ENCODE measurements at places on chromosomes 4 and X.

DNA sequence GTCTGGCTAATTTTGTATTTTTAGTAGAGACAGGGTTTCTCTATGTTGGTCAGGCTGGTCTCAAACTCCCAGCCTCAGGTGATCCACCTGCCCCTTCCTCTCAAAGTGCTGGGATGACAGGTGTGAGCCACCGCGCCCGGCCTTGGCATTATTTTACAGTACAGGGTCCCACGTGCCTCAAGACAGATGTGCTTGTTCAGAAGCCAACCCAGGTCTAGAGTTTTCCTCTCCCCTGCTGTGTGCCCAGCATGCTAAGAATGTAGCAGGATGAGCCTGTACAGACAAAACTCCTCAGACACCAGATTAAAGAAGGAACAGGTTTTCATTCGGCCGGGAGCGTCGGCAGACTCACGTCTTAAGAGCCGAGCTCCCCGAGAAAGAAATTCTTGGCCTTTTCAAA is 42.2 kb downstream of the CRLF2 start:
- DNase-seq, result no peak

GRCh38 chr4:85717351-85717750 is 242.4 kb downstream of the ARHGAP24 start:
- no peak for DNase-seq

DNA sequence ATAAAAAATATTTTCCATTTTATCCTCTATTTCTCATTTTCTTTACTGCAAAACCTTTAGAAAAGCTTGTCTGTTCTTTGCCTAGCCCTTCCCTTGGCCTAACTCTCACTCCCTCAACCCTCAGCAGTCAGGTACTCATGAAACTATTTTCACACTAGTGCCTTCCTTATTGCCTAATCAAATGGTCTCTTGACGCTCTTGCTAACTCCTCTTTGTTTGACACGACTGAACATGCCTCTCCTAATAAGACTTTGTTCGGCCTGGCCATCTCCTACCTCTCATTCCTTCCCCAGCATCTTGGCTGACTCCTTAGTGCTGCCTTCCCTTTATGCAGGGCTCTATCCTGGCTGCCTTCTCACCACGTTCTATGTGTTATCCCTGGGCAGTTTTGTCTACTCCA is 11.1 kb upstream of the LRAT start:
- no peak for DNase-seq

DNA sequence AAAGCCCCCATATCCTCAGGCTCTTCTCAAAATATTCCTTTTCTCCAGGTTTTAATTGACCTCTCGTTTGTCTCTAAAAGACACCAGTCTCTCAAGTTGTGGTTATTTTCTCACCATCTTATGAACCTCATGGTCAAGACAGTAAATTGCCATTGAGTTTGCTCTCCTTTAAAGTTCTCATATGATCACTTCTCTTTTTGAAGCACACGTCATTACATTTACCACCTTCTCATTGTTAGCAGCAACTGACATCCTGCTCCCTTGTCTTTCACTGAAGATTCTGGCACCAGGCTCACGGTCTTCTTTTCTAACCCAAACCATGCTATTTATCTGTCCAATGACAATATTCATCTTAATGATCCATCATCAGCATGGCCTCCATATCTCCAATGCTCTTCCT is 324.2 kb downstream of the TMA16 start:
- DNase-seq, result no peak

GRCh38 chrX:6024204-6024603 is 204.5 kb downstream of the NLGN4X start:
- DNase-seq, result no peak

DNA sequence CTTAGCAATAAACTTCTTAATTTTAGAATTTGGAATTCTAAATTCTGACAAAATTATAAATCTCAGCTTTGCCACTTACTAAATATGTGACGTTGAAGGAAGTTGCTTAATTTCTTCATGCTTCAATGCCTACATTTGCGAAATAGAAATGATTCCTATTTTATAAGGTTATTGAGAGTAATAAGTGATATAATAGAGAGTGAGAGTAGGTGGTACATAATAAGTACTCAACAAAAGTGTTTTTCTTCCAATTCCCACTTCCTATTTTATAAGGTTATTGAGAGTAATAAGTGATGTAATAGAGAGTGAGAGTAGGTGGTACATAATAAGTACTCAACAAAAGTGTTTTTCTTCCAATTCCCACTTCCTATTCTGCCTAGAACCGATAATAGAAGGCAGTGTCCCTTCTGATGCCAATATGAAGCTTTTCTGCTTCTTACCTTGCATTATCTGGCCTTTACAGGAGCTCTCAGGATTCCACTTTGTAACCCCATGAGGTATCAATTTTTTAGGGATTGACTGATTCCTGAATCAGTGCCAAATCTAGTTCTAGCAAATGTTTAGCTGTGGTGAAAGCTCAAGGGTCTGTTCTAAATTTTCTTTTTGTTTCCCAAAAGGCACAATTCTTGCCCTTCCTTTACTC is 31.4 kb downstream of the VSIG4 start:
- no peak for DNase-seq

GRCh38 chr4:148420397-148420796 is 21.8 kb downstream of the NR3C2 start:
- no peak for DNase-seq

DNA sequence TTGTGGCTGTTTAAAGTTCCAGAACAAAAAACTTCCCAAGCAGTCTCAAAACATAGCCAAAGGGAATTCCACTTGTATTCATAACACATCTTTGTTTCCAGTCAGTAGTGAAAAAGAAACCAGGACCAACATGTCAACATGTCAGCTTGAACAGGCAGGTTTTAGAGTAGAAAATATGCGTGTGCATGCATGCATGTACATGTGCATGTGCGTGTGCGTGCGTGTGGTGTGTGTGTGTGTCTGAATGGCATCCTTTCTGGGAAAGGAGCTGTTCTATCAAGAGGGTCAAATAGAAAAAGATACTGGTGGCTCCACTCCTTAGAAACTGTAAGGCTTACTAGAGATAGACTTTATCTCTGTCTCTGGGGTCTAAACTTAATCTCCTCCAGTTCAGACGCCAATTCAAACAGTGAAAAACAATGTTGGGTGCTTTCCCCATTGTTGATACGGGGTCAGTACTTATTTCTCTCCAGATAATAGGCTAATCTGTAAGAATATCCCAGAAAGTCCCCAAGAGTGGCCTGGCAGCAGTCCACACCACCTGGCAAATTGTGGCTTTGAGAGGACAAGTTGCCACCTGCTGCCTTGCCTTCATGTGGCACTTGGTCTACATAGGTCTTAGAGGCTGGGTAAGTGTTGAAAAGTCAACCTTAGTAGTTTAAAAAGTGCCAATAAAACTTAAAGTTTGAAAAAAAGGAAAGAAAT is 110.4 kb downstream of the SCD5 start:
- no peak for DNase-seq

GRCh38 chr4:154781126-154781982 is at the start of gene RBM46:
Gene RBM46 (plus strand): TSS chr4:154781272. CDS start chr4:154796753, 15,481 bp downstream.
- DNase-seq, result no peak

GRCh38 chr4:140293979-140294378 is 79.5 kb upstream of the SCOC start:
- no peak for DNase-seq

DNA sequence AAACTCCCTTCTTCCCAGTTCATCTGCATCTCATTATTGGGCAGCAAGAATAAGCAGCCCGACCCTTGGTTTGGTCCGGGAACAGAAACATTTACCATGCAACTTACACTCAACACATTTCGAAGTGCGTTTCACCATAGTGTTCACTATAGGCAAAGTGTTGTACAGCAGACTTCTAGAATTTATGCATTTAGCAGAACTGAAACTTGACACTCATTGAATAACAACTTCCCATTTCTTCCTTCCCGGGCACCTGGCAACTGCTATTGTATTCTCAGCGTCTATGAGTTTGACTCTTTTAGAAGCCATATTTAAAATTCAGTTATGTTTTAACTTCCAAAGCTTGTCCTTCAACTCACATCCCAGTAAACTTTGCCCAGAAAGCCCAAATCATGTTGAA is 840.6 kb downstream of the NLGN4X start:
- DNase-seq, result no peak

DNA sequence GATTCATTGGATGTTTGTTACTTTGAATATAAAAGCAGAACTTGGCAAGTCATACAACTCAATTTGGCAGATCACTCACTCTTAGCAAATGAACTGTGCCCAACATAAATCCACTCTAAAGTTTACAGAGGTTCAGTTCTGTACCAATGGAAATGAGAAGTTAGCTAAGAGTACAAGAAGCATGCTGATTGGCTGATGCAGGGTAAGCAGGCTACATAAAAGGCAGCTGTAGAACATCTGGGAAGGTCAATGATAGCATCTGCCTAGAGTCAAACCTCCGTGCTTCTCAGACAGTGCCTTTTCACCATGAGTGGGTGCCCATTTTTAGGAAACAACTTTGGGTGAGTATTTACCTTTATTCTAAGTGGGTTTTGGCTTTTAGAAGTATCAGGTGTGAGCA is at the start of gene TDO2:
TDO2 (plus strand) TSS at position 244 of the 400 bp plus-strand sequence; CDS start at position 307, 63 bp downstream.
- DNase-seq, result no peak

DNA sequence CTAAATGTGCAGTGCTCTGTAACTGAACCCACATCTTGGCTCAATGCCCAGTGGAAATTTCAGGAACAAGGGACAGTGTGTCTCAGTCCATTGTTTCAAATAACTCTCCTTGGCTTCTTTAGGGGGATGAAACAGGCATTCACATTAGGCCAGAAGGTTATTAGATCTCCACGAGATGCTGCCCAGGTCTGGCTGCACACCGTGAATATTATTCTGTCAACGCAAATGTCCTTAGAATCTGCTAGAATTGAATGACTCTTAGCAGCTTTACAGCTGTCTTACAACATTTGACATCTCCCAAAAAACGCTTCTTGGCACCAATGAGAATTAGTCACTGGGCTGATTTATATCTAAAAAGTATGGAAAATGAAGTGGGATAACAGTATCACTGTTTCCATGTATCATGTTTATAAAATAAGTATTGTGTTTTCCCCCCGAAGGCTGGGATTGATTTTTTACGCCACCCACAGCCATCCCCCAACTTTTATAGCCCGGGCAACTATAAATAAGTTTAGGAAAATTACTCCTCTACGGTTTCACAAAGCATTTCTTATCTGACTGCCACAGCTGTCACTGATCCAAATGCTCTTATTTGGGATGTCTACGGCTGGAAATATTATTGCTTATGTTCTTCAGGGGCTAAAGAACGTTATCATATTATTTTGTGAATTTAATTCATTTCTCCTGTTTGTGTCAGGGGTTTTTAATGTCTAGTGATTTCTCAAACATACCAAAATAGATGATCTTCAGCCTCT is 559.7 kb upstream of the FAT1 start:
- no peak for DNase-seq

DNA sequence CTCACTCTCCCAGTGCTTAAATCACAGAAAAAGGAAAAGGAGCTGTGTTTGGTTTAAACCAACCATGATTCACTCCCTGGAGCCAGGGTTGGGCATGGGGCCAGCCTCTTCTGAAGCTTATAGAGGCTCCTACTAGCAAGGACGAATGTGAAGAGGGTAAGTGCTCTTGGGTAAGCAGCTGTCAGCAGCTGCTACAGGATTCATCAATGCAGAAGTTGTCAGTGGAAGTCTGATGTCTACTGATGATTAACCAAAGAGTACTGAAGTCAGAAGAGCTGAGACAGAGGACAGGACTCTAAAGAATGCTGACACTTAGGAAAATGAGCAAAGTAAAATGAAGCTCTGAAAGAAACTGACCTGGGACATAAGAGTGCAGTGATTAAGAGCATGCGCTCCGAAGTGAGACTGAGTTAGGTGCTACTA is 32.7 kb upstream of the JADE1 start:
- DNase-seq, result no peak

DNA sequence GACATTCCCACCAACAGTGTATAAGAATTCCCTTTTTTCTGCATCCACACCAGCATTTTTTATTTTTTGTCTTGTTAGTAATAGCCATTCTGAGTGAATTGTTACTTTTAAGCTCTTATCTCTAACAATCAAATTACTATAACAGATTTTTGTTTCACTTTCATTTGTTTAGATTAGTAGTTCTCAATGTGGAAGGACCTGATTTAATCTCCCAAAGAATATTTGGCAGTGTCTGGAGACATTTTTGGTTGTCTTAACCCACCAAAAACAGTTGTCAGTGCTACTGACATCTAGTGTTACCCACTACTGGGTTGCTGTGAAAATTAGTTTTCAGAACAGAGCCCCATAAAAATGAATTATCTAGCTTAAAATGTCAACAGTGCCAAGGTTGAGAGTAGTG is 37.9 kb downstream of the RUFY3 start:
- DNase-seq, result no peak

DNA sequence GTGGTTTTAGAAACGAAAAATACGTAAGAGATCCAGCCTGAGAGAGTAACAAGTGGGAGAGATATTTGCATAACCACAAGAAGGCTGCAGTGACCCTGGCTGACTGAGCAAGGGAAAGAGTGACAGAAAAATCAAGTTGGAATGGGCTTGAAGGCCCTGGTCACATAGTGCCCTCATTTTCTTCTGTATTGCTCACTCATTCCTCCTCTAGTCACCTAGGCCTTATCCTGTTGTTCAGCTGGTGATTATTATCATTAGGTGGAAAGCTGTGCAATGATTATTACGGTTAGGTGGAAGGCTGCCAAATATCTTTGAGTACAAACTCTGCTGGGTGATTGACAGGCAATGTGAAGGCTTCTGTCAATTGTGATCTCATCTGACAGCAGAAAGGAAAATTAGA is 2384.1 kb downstream of the PCDH7 start:
- no peak for DNase-seq

- DNase-seq, result no peak
Measured at GRCh38 chr4:128635141-128635954, 174.2 kb upstream of the JADE1 start.

DNA sequence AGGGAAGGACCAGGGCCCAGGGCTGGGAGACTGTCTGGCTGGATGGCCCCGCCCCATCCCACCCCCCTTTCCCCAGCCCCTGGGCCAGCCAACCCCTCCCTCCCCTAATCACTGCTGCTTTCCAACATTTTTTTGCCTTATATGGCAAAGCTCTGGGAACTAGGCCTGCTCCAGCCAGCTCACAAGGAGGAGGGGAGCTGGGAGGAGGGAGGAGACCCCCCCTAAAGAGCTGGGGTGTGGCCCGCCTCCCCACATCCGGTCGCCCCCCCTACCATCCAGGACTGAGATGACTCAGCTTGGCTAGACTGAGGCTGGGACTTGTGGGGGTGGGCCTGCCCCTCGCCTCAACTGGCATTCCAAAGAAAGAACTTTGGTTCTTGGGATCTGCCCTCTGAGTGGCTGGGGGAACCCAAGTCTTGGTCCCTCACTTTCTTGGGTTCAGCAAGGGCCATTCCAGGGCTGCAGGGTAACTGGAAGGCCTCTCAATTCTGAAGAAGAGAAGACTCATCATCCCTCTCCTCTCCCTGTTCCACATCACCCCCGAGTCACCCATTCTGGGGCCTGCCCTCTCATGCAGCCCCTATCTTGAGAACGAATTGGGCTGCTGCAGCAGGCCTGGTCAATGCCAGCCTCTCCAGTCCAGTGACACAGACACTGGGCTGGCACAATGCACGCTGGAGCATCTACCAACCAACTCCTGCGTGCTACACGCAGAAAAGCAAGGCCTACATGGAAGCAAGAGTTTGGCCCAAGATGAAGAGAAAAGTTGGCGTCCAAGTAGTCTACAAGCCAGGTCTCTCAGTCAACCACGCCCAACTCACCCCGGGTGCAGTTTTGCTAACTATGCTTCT is 4.8 kb downstream of the FLNA start:
- DNase-seq, result no peak

Data from stimulated activated CD4-positive, alpha-beta T cell treated with anti-CD3 and anti-CD28 coated beads, Interleukin-1b, Interleukin-23, amount 100 ng/mL, for 24 hours (primary cell).